ENCODE measurements at places on chromosomes 7 and 10.

GRCh38 chr10:103932971-103933370 is 15.0 kb upstream of the STN1 start:
- no peak overlapping the region for H3K4me3 ChIP-seq
- H3K27me3 ChIP-seq, result no peaks in the 10 kb centered on the region
- H3K27ac ChIP-seq, result no peak overlapping the region
- no peaks in the 10 kb centered on the region for H3K36me3 ChIP-seq
- no peaks in the 10 kb centered on the region for H3K4me1 ChIP-seq

DNA sequence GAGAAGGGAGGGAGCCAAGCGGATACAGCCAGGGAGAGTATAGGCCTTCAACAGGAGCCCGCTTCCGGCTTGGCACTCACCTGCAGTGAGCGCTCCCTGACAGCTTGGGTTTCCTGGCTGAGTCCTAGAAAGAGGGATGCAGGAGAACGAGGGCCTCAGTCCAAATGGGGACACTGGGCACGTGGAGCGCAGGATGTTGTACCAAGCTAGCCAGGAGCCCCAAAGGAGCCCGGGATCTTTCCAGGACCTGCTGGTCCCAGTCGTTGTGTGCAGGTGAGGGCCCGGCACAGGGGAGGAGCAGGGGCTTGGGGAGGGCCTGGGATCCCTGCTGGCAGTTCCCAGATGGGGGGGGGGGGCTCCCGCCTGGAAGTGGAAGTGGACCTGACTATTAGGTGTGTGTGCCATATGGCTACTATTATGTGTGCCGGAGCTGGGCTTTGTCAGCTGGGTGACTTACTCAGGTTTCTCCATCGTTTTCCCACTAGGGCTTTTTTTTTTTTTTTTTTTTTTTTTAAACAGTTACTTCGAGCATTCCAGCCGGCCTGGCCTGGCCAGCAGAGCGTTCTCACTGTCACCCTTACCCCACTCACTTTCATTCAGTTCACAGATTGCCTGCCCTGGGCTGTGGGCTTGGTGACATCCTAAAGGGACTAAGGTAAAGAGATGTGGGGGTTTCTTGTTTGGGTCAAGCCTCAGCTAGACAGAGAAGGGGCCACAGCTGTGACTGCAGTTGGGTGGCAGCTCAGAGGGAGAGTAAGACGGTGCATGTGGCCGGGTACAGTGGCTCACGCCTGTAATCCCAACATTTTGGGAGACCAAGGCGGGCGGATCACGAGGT is 3.8 kb downstream of the AGAP3 start:
- no peak overlapping the region for H3K4me3 ChIP-seq
- DNase-seq, result no peak
- 0 out of 2 replicates have a peak overlapping the region, but pooled peaks have one; percentile 42 for H3K27ac ChIP-seq
- H3K4me1 ChIP-seq, result peaks cover 30% of the 10 kb centered on the region

DNA sequence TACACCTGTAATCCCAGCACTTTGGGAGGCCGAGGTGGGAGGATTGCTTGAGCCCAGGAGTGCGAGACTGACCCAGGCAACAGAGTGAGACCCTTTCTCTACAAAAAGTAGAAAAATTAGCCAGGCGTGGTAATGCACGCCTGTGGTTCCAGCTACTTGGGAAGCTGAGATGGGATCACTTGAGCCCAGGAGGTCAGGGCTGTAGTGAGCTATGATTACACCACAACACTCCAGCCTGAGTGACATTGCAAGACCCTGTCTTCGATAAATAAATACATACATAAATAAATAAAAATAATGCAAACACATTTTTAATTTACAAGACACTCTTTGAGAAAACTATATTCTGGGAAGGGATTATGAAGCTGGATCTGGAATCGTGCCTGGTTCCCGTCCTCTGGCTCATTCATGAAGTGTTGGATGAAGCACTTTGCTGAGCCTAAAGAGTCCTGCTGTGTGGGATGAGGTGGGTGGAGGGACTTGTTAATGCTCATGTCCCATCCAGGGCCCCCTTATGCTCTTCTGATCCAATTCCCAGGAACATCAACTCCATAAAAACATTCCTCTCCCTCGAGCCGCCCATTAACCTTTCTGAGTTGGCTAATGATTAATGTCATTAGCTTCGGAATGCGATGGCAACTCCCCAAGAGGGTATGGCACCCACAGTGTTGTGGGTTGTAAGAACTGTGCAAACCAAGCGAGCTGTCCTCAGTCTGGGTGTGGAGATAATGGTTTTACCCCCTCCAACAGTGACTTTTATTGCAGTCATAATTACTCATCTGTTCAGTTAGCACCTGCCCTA is 236.3 kb downstream of the BAMBI start:
- H3K4me1 ChIP-seq, result peaks cover 8% of the 10 kb centered on the region
- H3K27me3 ChIP-seq, result no peaks in the 10 kb centered on the region
- no peak overlapping the region for H3K27ac ChIP-seq
- no peak overlapping the region for H3K4me3 ChIP-seq
- DNase-seq, result peak; percentile 31

- no peaks in the 10 kb centered on the region for H3K27me3 ChIP-seq
- peak; percentile 81 for DNase-seq
- H3K36me3 ChIP-seq, result no peaks in the 10 kb centered on the region
Observed at GRCh38 chr10:58028597-58029366, 238.9 kb downstream of the IPMK start.

DNA sequence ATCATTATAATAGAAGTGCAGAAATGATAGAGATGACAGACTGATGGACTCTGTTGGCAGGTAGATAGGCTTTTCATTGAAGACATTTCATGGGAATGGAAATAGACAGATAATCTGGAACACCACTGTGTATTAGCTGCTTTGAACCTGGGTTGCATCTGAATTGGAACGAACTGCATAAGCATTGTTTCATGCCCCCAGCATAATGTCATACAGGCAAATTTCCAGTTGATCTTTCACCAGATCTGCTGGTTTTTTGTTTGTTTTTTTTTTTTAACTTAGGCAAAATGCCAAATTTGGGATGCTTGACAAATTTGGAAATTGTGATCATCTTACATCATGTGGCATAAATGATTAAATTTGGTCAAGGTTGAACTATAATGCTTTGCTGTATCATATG is 172.1 kb upstream of the AOAH start:
- H3K27me3 ChIP-seq, result no peaks in the 10 kb centered on the region
- no peak for DNase-seq
- no peak overlapping the region for H3K4me3 ChIP-seq
- H3K27ac ChIP-seq, result no peak overlapping the region
- no peaks in the 10 kb centered on the region for H3K36me3 ChIP-seq

GRCh38 chr10:44153918-44154670 is 230.8 kb downstream of the CXCL12 start:
- DNase-seq, result no peak
- H3K27ac ChIP-seq, result no peak overlapping the region
- no peaks in the 10 kb centered on the region for H3K36me3 ChIP-seq
- H3K27me3 ChIP-seq, result no peaks in the 10 kb centered on the region
- H3K4me3 ChIP-seq, result no peak overlapping the region
- no peaks in the 10 kb centered on the region for H3K4me1 ChIP-seq

DNA sequence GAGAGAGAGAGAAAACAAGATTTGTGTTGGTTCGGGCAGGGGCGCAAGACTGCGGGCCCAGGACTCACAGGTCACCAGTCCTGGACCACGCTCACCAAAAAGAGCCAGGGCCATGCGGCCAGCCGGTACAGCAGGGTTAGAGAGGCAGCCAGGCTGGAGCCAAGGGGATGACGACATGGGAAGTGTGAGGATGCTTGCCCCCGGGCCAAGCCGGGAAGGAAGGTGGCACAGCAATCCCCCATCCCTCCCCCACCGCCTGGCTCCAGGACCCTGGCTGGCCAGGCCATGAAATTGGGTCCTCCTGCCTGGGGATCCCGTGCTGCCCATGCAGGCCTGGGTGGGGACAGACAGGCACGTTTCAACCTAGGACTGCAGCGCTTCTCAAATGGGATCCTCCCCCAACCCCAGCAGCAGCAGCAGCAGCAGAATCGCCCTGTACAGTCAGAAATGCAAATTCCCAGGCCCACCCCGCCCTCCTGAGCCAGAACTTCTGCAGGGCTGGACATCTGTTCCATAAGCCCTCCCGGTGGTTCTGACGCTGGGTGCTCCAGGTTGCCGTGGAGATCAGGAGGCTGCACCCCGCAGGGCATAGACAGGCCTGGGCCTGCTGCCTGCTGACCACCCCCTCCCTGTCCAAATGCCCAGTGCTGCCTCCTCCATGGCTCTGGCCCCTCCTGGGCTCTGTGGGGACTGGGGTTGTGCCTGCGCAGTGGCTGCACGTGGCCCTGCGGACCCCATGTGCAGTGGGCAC is 35.0 kb downstream of the YKT6 start:
- H3K4me3 ChIP-seq, result no peak overlapping the region
- no peak overlapping the region for H3K27ac ChIP-seq
- no peak for DNase-seq
- no peaks in the 10 kb centered on the region for H3K27me3 ChIP-seq

- H3K4me1 ChIP-seq, result no peaks in the 10 kb centered on the region
- no peak overlapping the region for H3K27ac ChIP-seq
- peak; percentile 39 for DNase-seq
- H3K36me3 ChIP-seq, result no peaks in the 10 kb centered on the region
- no peaks in the 10 kb centered on the region for H3K27me3 ChIP-seq
Observed at GRCh38 chr10:65377687-65378086, 1548.1 kb upstream of the LRRTM3 start.

DNA sequence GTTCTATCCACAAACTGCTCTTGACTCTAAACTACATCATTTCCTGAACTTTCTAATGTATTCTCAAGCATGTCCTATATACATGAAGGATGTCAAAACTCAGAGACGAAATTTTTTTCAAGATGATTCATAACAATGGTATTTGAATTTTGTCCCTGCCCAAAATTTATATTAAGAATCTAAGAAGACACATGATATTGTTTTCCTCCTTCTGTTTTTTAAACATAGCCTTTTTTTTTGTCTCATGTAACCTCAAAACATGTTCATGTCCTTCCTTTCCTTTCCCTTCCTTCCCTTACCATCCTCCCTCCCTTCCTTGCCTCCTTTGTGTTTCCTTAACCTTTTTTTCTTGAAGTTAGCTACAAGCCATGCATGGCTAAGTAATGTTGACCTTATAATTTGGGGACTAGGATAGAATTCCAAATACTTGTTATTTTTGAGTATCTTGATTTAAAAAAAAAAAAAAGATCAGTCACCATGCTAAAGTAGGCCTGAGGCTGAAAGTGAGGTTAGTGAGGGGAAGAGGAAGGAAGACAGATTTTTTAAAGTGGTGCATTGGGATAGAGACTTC is 163.0 kb downstream of the SUGCT start:
- no peaks in the 10 kb centered on the region for H3K36me3 ChIP-seq
- H3K4me3 ChIP-seq, result no peak overlapping the region
- no peak overlapping the region for H3K27ac ChIP-seq
- H3K27me3 ChIP-seq, result no peaks in the 10 kb centered on the region
- H3K4me1 ChIP-seq, result peaks cover 18% of the 10 kb centered on the region
- DNase-seq, result peak; percentile 67
